ENCODE measurements at places on chromosomes 11 and 22.

DNA sequence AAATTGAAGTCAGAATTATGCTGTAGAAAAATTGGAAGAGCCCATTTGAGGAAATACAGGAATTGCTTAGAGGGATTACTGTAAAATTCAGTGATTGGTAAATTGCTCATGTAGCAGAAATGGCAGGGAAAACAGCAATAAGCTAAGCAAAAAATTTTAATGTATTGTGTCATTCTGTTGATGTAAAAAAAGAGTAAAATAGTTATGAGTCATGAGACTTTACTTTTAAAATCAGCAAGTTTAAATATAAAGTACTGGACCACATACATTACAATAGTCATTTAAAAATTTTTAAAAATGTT, 10.4 kb downstream of the PDHX start:
- DNase-seq = no peak

- no peak for DNase-seq
Measured at GRCh38 chr22:26724414-26724813, 67.0 kb downstream of the MIAT start.

DNA sequence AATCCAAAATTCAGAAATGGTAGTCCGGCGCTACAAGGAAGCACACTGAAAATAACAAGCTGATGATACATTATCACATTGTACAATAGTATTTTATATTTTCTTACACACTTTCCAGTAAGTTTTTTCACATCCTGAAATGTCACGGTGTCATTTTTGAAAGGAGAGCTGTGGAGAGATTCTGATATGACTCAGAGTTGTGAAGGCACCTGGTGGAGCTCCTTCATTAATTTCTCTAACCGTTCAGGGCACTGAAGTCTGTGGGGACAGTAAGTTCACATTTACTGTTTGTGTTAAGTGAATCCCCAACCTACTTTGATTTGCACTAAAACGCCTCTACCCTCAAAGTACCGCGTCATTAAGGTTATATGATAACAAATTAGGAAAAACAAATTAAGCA, 13.3 kb downstream of the LDHAL6A start:
- no peak for DNase-seq

DNA sequence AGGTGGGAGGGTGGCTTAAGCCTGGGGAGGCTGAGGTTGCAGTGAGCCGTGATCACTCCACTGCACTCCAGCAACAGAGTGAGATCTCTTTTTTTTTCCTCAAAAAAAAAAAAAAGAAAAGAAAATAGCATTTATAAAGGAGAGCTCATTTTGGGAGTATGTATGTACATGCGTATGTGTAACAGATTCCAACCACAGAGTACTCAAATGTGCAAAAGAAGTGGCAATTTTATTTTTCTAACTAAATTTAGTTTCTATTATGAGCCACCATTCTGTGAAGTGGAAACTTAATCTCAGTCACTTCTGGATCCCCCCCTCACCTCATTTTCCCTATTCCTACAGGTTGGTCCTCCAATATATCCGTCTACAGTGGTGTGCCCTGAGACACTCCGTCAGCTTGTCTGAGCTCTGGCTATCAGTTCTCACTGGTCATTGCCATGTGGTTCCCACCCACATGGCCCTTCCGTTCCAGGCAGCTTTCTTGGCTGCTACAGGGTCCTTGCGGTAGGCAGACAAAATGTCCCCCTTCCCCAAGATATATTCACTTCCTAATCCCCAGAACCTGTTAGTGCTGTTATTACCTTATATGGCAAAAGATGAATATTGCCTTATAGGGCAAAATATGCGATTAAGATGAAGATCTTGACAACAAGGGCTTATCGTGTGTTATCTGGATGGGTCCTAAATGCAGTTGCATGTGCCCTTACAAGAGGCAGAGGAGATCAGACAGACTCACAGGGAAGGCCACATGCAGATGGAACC, 35.8 kb upstream of the TSKU start:
- no peak for DNase-seq

- DNase-seq = no peak
Measured at GRCh38 chr11:127601578-127601977, 601.0 kb upstream of the KIRREL3 start.

GRCh38 chr11:69494851-69495250, 13.4 kb downstream of the LINC01488 start:
- DNase-seq = no peak

GRCh38 chr22:29302402-29302680, 4.1 kb upstream of the GAS2L1 start:
- no peak for DNase-seq

- no peak for DNase-seq
Measured at GRCh38 chr22:30640361-30640760, 4.8 kb downstream of the SLC35E4 start.

GRCh38 chr11:120995184-120995583, 28.7 kb upstream of the TBCEL start:
- no peak for DNase-seq

Measured in Caco-2 (cell line).